ENCODE measurements at places on chromosomes 4 and X.

- no peak for DNase-seq
Measured at GRCh38 chrX:136828830-136829229, 48.1 kb upstream of the ARHGEF6 start.

DNA sequence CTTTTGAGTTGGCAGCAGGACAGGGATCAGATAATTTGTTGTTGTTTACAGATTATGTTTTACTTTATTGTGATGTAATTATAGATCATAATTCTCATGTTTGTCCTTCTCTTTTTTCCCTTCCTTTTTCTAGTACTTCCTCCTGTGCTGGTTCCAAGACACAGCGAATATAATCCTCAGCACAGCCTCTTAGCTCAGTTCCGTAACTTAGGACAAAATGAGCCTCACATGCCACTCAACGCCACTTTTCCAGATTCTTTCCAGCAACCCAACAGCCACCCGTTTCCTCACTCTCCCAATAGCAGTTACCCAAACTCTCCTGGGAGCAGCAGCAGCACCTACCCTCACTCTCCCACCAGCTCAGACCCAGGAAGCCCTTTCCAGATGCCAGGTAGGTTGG lies 58.0 kb downstream of the SMAD1 start:
- no peak for DNase-seq

- DNase-seq: no peak
Measured at GRCh38 chrX:24245202-24245601, 68.7 kb downstream of the SUPT20HL2 start.

DNA sequence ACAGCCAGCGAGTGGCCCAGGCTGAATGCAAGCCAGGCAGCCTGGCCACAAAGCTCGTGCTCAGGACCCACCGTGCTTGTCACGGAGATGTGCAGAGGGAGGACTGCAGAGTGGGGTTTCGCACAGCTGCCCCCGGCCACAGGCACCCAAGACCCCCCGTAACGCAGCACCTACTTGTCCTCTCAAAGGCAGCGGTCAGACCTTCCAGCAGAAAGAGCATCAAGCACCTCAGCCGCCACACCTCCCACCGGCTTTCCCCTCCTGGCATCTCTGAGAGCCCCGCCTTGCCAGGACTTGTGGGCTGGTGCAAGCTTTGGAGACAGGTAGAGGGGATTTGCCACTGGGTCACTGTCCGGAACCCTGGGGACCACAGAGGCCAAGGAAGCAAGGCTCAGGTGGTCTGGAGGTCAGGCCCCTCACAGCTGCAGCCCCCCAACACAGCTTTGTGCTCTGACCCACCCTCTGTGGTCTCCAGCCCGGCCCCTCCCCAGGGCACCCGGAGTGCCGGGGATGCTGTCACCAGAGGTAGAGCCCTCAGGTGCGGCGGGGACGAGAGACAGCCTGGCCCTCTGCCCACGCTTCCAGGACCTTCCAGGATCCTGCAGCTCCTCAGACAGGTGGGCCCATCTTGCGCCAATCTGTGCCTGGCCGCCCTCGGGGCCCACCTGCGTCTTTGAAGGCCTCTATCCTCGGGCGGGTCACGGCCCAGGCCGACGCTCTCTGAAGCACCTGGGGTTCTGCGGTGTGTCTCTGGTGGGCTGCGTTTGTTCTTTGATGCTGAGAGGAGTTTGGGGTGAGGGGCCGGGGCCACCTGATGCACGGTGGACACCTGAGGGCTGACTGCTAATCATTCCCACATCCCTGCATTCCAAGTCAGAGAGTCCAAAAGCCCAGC lies 34.4 kb upstream of the HMX1 start:
- no peak for DNase-seq

DNA sequence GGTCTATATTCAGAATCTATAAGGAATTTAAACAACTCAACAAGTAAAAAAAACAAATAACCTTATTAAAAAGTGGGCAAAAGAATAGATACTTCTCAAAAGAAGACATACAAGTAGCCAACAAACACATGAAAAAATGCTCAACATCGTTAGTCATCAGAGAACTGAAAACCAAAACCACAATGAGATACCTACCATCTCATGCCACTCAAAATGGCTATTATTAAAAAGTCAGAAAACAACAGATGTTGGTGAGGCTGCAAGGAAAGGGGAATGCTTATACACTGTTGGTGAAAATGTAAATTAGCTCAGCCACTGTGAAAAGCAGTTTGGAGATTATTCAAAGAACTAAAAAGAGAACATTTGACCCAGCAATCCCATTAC lies 201.6 kb downstream of the QDPR start:
- DNase-seq: no peak

- no peak for DNase-seq
Measured at GRCh38 chr4:41218703-41219102, 4.4 kb upstream of the APBB2 start.

GRCh38 chr4:141458501-141458900 lies 177.9 kb upstream of the IL15 start:
- no peak for DNase-seq

GRCh38 chrX:39638526-39638925 lies 459.2 kb downstream of the BCOR start:
- DNase-seq: no peak

- no peak for DNase-seq
Measured at GRCh38 chr4:7195546-7196287, 3.4 kb downstream of the SORCS2 start.

DNA sequence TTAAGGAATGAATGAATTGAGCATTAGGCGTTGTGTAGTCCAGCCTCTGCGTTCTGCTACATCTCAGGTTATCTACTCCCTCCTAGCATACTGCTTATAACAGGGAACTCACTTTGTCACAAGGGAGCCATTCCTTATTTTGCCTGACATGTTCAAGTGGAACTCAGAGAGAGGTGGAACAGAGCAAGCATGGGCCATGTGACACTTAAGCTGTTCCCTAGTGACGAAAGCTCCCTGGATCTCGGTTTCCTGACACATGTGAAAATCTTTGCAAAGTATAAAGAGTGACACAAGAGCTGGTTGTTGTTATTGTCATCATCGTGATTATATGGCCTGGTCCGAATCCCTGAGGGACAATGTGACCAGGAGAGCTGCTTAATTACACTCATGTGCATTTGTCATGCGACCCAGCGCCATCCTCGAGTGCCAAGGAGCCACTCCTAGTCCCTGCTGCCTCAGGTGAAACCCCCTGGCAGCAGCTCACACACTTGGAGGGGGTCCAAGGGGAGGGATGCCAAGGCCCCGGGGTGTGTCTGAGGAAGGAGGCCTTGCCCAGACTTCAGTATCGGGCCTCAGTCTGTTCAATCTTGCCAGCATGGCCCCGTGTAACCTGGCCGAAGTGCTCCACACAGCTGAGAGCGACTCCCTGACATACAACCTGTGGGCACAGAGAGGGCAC lies 98.5 kb upstream of the MAP3K15 start:
- no peak for DNase-seq

GRCh38 chr4:56326363-56326762 lies 60.9 kb downstream of the AASDH start:
- no peak for DNase-seq

DNA sequence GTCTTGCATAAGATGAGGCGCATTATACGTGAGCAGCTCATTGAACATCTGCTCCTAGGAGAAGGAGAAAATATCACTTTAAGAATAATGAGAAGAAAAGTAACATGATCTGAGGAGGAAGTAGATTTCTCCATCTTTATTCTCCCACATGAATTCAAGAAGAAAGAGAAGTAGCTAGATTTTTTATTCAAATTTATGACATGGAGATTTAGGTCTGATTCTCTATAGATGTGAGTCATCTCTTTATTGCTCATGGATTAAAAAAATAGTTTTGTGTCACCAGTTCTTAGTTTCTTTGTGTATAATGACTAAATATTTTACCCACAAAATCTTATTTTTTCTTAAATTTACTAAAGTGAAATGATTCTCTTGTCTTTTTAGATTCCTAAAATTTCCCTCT lies 40.4 kb downstream of the HPGDS start:
- DNase-seq: no peak

- DNase-seq: no peak
Measured at GRCh38 chr4:139801895-139802294, 136.3 kb downstream of the MGST2 start.

DNA sequence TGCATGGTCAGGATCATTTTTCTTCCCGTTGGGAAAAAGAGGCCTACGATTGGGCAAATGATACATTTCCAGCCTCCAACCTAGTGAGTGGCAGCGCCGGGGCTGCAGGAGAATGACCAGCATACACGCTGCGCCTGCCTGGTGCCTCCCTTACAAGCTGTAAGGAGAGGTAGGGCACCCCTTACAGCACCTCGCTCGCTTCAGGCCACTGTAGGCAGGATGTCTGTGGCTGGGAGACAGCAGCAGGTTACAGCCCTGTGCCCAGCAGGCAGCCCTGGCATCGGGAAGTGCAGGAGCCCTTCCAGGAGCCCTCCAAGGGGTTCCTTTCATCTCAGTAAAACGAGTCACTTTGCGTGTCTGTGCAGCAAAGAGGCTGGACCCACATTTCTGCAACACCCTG lies 88.4 kb downstream of the EVC start:
- DNase-seq: no peak

DNA sequence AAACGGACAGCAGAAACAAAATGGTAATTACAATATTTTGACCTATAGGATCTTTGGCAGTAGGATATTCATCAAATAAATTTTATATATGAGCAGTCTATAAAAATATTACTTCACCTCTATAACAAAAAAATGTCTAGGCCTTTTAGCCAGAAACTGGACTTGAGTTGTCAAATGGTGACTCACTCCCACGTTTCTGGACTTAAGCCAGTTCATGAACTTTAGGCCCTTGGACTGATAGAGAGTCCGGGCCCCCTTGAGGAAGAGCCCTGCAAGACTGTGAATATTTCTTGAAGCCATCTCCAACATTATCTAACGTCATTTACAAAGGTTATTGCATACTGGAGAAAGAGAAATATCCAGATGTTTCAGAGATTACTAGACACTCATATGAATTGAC lies 106.8 kb upstream of the FAM47A start:
- DNase-seq: no peak

GRCh38 chr4:109676886-109677285 lies 26.4 kb downstream of the CASP6 start:
- no peak for DNase-seq

- no peak for DNase-seq
Measured at GRCh38 chr4:119736559-119736958, 108.0 kb upstream of the PDE5A start.

DNA sequence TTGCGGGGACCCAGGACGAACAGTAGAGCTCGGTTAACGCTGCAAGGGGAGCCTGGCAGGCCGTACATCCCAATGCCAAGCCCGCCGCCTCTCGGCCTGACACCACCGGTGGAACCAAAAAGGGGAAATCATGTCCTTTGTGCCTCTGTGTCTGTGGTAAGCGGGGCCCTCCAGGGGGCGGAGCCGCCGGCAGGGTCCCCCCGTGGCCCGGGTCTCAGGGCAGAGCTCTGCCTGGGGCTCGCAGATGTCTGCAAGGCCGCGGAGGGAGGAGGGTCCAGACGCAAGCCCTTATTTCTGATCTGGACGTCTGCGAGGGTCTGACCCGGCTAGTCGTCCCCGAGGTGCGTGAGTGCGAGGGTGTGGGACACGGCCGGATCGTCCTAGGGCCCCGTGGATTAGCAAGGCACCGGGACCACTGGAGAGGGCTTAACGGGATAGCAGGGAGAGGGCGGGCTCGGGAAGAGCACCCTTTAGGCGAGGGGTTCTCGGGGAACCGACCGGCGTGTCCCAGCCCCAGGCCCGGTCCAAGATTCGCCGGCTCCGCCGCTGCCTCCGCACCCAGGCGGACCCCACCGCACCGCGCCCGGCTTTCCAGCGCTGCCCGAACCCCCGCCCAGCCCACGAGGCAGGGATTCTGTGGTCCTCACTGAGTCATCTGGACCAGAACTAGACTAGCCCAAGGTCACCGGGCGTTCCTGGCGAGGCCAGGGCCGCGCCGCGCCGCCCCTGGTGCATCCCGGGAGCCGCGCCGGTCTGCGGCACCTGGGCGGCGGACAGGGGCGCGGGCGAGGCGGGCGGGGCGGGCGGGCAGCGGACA lies 863 bp upstream of the FAM193A start:
- no peak for DNase-seq

DNA sequence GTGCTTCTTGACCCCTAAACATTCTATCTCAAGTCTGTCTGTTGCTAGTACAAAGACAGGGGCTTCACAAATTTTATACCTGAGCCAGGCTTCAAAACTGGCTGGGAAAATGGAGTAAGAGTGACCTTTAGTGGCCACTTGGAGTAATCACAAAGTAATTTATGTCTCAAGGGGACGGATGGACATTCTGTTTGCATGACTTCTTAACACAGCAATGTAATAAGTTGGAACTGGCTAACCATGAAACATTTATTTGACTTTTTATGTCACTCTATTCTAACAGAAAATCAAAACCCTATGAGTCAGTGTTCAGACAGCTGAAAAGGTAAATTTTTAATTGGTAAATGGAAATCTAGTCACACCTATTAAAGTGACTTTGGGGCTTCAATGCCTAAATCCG lies 600.6 kb downstream of the ANKRD50 start:
- peak; percentile 37 for DNase-seq

GRCh38 chr4:138113819-138114400 lies 128.2 kb downstream of the SLC7A11 start:
- peak; percentile 34 for DNase-seq

- peak; percentile 28 for DNase-seq
Measured at GRCh38 chrX:72306851-72307645, 1.3 kb upstream of the CITED1 start.

- no peak for DNase-seq
Measured at GRCh38 chrX:26192204-26192603, at the start of gene MAGEB6. MAGEB6 (plus strand) TSS chrX:26192440; CDS start chrX:26193847, 1,407 bp downstream.

DNA sequence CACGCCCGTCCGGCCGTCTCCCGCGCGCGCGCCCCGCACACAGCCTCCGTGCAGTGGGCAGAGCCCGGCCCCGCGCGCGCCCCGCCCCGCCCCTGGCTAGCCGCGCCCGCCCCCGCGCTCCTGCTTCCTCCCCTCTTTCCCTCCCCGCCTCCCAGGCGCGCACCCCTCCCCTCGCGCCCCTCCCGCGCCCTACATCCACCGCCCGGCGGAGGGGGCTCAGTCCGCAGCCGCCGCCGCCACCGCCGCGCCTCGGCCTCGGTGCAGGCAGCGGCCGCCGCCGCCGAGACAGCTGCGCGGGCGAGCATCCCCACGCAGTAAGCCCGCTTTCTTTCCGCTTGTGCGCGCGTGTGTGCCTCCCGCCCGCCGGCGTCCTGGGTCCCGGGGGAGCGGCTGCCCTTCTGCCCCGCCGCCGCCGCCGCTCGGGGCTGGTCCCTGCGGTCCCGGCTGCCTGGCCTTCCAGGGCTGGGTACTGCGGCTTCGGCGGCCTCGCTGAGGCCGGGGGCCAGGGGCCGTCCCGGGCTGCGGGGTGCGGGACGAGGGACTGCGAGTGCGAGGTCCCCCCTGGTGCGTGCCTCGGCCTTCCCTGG lies at the start of gene FHL1:
Gene FHL1, plus strand, starts transcription at position 219 of the 587 bp plus-strand sequence.
- DNase-seq: no peak

DNA sequence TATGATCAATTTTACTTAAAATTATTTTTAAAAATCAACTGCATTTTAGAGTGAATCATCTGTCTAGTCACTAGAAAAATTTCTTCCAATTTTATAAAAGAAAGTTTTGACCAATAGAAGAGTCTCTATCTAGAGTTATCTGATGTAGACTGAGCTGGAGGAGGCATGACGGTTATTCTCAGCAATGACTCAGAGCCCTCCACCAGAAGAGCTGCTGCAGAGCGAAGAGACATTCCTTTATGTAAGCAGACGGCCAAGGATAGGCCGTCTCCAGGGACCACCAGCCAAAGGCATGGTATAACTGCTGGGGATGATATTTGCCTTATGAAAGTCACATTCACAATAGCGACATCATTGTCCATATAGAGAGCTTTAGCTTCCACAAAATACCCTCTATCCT lies 23.0 kb downstream of the LDB2 start:
- DNase-seq: no peak

- no peak for DNase-seq
Measured at GRCh38 chr4:105057370-105058105, 89.1 kb upstream of the TET2 start.
